ENCODE measurements at places on chromosomes 6 and 20.

- no peak for DNase-seq
Observed at GRCh38 chr20:23147647-23147963, 61.5 kb upstream of the CD93 start.

GRCh38 chr6:132750455-132751248 lies 7.1 kb downstream of the VNN2 start:
- no peak for DNase-seq

DNA sequence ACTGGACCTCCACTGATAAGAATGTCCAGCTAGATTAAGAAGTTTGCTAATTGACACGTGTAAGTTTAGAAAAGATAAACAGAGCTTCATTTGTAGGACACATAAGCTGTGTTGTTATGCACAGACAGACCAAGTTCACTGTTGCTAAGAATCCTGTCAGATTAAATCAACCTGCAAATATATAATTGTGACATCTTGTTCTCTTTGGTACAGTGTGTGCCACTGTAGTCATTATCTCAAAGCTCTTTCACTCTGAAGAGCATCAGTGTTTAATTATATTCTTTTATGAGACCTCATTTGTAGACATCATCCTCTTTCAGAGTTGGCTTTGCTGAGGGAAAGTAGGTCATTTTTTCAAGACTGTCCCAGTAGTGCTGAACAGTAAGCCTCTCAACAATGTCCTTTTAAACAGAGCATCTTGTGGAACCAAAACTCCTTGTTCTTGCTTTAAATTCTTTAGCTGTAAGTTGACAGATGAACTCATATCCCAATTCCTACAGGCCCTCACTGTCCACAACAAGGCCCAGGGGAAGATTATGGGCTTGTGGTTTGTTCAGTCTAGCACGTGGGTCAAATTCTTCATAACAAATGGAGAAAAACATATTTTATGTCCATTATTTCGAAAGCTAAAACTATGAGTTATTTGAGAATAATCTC lies 252.4 kb downstream of the HDGFL1 start:
- DNase-seq = no peak

- no peak for DNase-seq
Observed at GRCh38 chr6:74752303-74752702, 453.6 kb downstream of the COL12A1 start.

GRCh38 chr6:14858808-14859207 lies 387.1 kb upstream of the JARID2 start:
- no peak for DNase-seq

DNA sequence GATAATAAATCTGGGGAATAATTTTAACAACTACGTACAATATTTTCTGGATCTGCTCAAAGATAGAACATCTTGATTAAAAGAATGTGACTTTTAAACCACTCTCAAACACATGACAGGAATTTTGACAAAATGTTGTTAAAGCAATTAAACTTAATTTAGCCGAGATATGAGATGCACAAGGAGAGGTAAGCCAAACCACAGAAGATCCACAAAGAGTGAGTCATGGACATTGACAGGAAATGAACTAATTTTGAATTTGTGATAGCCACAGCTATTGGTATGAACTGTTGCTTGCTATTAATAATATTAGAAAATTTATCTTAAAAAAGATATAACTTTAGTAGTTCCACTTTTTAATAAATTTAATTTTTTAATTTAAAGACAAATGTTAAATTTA lies 27.8 kb upstream of the VGLL2 start:
- no peak for DNase-seq

GRCh38 chr6:32815115-32815514 lies 1.7 kb downstream of the HLA-DOB start:
- no peak for DNase-seq

DNA sequence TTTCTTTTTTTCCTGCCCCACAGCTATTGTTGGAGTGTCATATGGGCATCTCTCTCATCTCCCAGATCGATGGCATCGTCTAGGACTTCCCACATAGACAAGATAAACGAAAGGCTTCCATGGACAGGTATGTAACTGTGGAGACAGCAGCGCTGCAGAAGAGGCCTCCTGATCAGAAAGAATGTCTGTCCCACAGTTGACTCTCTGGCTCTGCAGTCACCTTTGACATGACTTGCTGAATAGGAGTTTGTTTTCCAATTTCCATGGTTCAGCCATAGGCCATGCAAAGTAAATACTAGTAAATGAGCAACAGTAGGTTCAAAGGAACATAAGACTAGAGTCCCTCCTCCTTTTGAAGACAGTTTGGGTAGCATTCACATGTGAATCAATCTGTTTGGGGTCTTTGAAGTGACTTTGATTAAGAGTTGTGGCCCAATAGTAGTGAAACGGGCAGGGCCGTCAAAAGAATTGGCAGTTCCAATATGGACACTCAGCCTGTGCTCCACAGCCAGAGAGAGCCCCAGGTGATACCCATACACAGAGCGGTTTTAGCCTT lies 134.7 kb upstream of the IFNGR1 start:
- DNase-seq = no peak

DNA sequence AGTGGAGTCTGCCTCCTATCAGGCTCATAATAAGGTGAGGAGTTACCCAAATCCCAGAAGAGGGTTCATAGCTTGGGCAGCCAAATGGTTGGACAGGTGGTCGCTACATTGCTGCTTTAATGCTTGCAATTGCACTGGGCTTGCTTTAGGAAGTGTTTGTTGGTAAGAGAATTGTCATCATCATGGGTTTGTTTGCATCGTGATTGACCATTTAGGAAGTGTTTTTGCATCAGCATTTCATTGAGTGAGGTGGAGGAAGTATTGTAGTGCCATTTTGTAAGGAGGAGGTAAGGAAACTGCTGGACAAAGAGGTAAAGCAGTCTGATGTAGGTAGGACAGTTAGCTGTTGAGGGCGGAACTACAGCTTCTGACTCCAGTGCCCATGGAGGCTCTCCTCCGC lies 101.5 kb downstream of the ARID1B start:
- DNase-seq = no peak

GRCh38 chr20:61895016-61895415 lies 170.7 kb downstream of the TAF4 start:
- DNase-seq = no peak

DNA sequence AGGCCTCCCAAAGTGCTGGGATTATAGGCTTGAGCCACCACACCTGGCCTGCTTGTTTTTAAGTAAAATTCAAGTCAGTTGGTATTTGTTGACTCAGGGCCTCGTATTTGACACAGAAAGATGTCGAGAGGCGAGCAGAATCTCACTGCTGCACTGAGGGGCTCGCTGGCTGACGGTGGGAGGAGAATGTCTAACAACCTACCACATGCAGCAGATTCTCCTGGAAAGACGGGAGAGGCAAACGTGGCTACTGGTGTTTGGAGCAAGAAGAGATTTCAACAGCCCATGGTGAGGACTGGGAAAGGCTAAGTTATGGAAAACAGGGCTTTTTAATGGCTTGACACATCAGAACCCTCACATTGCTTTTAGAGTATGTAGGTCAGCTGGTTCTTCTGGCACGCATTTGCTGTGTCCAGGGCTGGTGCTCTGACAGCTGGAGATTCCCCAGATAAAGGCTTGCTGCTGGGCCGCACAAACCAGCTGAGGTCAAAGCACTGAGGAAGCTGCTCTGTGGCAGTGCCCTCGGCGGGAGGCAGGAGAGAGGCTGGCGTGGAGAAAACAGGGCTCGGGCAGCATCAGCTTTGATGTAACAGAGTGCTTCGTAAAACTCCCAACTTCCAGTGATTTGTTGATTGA lies 84.2 kb upstream of the FRMD1 start:
- no peak for DNase-seq

GRCh38 chr6:1527073-1527457 lies 82.7 kb upstream of the FOXC1 start:
- DNase-seq = no peak

- no peak for DNase-seq
Observed at GRCh38 chr6:144651234-144651633, 366.1 kb downstream of the UTRN start.

DNA sequence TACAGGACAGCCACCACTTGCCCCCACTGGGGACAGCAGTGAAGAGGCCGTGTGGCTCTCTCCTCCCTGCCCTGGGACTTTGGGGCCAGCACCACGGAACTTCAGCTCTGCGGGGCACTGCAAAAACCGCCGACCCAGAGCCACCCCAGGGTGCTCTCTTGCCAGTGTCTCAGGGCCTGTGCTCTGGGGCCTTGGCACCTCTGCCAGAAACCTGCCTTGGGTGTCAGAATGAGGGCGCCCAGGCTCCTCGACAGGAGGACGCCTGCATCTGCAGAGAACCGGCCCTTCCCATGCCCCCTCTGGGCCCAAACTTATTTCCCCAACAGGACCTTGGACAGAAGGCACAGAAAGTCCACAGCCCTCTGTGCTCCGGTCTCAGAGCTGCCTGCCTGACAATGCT lies 77.2 kb upstream of the MPC1 start:
- DNase-seq = no peak

- DNase-seq = no peak
Observed at GRCh38 chr6:108801366-108801765, 46.9 kb upstream of the ARMC2 start.

GRCh38 chr6:151239603-151240035 lies at the start of gene AKAP12:
Gene AKAP12, plus strand, starts transcription at chr6:151239967. Its CDS starts 596 bp downstream, at chr6:151240563.
- DNase-seq = no peak

GRCh38 chr6:56096541-56096940 lies 150.8 kb downstream of the COL21A1 start:
- DNase-seq = no peak

- no peak for DNase-seq
Observed at GRCh38 chr6:42140756-42141602, 1.4 kb downstream of the C6orf132 start.

- DNase-seq = no peak
Observed at GRCh38 chr6:149425224-149425623, 25.2 kb downstream of the SUMO4 start.

- no peak for DNase-seq
Observed at GRCh38 chr6:18280084-18280483, 15.8 kb upstream of the DEK start.

DNA sequence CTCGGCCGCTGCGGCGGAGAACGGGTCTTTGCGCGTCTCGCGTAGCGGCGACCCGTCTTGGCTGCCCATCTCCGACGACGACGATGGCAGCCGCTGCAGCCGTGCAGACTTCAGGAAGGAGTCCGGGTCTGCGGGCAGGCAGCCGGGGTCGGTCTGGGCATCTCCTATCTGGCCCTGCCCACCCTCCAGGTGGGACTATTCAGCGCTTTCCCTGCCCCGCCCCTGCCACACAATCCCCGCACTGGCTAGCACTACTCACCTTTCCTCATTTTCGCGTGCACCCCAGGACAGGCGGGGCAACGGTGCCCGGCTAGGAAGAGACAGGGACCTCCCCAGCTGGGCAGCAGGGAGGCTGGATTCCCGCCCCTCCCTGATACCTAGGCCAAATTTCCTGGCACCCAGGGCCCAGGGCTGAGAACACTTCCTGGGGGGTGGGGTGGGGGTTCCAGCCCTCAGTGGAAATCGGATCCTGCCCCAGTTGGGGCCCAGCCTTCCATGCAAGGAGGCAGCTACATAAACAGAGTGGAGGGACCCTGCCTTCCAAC lies 9.2 kb downstream of the GGT7 start:
- DNase-seq = no peak

DNA sequence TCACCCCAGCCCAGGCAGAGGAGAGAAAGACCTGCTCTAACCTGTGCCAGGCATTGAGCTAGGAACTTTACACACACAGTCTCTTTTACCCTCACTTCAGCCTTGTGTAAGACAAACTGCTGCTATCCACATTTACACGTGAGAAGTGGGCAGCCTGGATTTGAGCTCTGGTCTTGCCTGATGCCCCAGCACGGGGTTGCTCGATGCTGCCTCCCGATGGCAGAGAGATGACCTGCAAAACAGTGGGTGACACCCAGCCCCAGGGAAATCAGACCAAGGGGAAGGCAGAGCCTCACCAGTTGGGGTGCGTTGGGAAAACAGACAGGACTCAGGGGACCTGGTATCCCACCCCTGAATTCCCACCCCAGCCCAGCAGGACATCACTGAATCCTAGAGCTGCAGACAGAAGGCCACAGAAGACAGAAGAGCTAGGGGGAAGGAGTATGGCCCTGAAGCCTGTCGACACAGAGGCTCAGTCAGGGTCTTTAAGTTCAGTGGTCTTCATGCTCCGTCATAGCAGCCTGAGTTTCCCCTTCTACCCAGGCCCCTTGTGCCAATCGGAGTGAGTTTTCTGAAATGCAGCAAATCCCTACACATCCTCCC lies 990 bp downstream of the BPI start:
- DNase-seq = no peak

DNA sequence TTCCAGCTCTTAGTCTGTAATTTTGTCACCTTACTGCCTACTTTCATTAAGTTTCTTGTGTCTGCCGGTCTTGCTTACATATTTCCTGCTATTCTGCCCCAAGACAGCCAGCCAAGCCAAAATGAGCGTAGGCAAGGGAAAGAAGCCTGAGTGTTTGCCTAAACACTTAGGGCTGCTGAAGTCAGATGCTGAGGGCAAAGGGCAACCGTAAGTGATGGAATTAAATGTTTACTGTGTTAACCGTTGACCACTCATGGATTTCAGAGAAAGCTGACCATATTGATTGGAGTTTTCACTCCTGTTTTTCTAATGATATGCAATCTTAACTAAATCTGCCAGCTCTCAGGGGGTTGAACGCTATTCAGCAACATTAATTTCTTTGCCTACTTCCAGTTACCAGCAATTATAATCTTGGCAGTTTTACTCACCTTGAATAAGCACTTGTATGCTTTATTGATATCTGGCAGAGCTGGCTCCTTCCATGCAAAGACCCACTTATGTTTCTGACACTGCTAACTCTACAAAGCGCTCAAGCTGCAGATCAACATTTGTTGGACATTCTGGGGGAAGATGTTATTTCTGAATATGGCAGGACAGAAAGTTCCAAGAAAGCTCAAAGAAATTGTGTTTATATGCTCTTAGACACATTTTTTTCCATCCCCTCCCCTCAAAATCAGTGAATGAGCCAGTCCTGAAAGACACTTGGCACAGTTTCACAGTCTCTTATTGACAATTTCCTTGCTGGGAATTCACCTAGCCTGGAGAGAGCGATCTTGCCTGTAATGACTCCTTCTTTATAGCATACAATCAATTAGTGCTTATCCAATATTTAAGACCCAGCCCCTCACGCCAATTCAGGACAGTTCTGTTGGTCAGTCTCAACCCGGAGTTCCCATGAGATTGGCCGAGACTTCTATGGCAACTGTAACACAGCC lies 183.8 kb downstream of the PLCB1 start:
- DNase-seq = no peak

GRCh38 chr20:47267621-47268020 lies 88.9 kb downstream of the ZMYND8 start:
- no peak for DNase-seq

Measured in stimulated activated CD8-positive, alpha-beta memory T cell treated with anti-CD3 and anti-CD28 coated beads, Interleukin-4, amount 100 ng/mL, for 1 hour (primary cell).